Left colon (tissue), 2 donors: ENCODE measurements at places on chromosomes 3 and 15.

DNA sequence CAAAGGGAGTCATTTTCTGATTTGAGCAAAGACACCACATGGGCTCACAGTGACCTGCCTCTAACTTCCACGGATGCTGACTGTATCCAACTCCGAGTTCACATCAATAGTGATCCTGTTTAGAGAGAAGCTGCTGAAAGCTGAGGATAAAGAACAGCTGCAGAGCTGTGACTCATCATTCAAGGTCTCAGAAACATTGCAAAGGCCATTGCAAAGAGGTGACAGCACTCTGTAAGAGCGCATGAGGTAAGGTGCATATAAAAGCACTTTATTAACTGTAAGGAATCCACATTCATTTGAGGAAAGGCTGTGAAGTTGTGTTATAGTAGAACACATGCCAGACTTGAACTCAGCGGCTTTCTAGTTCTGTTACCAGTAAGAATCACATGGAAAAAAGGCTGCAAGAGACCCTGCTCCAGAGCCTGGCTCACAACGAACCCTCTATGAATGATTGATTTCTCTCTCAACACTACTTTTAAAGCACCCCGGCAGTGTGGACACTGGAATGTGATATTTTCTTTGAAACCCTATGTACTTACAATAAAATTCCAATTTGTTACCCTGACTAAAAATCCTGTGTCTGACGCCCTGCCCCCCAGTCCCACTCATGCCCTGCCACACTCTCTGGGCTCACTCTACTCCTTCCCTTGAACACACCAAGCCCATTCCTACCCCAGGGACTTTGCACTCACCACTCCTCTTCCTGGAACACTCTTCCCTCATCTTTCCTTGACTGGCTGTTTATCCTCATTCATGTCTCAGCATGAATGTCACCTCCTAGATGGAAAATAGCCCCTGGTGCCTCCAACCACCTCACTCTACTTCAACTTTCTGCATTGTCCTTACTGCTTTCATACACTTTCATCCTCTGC lies 111.2 kb downstream of the LSM3 start:
- DNase-seq, result no peak

DNA sequence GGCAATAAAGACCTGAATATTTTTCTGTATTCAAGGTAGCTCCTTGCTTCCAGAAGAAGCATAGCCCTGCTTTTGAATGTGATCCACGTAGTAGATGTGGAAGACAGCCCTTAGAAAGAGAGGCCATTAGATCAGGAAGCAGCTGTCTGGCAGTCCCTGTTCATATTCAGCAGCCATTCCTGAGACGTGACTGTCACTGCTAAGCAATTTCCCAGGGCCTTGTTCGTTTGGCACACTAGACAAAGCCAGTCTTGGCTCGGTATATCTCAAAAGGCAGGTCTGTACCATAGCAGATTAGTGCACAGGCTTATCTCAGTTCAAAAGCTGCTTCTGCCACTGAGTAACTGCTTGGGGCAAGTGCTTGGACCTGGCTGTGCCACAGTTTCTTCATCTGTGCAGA lies 287.8 kb upstream of the MCTP2 start:
- no peak for DNase-seq

- no peak for DNase-seq
Observed at GRCh38 chr15:29034151-29034550, 148.4 kb downstream of the APBA2 start.

GRCh38 chr3:22103423-22103822 lies 352.4 kb upstream of the ZNF385D start:
- no peak for DNase-seq

DNA sequence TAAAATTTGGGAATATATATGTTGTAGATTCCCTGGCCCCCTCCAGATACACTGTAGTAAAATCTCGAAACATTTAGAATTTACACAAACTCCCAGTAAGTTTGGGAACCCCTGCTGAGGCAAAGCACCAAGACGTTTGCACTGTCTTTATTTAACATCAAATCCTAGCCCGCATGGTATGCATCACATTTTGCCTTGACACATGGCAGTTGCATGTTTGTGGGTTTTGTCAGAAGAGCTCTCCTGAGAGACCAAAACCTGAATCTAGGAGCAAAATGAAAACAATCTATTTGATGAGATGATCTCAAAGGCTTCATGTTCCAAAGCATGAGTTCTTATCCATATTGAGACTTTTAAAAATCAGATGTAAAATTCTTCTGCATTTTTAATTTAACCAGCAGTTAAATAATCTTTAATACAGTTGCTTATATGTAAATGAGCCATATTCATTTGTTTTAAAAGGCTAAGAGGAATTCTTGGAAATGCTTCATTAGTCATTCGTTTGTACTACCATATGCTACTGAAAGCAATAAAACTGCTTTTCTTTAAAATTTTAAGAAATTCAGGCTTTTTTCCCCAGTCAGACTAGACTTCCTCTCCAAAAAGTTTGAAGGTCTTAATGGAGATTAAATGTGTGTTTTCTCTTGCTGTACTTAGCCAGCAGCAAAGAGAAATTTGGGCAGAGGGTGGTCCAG lies 105.2 kb upstream of the BOC start:
- no peak for DNase-seq

DNA sequence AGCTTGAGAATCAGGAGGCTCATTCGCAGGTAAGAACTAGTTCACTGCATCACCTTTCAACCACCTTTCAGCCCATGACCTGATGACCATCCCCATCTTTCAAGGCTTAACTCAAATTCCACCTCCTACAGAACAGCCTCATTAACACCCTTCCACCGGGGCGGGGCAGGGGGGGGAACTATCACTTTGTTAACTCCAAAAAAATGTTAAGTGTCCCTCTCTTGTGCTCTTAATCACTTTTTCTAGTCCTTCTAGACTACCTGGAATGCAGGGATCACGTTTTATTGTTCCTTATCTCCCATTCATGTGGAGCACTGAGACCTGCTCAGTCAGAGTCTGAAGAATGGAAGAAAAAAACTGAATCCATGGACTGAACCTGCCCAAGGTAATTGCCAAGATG lies 51.8 kb downstream of the ATP13A4 start:
- DNase-seq, result no peak
